ELR (cell line): ENCODE measurements at places on chromosomes 1 and 21.

DNA sequence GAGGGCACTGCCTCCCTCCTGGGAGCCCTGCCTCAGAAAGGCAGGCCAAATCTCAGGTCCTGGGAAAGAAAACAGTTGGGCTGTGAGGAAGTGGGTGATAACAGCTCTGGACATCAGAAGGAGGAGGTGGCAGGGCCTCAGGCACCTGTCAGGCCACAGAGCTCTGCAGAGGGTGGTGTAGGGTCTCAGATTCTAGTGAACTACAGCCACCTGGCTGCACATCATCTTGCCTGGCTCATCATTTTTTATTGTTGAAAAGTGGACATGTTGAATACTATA, 15.3 kb upstream of the ZNF678 start:
- no peak for DNase-seq

DNA sequence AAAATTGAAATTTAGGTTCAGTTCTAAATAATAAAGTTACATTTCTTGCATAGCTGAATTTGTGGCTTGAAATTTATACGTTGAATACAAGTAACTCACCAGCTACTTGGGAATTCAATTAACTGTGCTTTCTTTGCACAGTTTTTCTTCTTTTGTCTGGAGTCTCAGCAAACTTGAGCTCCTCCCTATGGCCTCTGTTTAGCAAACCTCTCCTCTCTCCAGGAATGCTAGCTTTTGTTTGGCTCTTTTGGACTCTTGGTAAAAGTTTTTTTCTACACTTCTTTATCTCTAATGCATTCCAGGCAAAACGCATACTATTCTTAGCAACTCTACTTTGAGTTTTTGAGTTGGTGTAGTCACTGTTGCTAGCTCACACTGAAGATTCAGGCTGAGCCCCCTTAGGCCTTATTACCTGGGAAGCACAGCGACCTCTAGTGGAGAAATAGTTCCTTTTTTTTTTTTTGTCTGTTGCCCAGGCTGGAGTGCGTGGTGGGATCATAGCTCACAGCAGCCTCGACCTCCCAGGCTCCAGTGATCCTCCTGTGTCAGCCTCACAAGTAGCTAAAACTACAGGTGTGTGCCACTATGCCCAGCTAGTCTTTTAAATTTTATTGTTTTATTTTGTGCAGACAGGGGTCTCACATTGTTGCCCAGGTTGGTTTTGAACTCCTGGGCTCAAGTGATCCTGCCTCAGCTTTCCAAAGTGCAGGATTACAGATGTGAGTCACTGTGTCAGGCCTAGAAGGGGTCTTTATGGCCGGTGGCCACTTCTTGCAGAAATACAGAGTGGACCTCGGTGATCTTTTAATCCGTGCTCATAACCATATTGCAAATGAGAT, 61.7 kb downstream of the CASQ2 start:
- peak; percentile 70 for DNase-seq

DNA sequence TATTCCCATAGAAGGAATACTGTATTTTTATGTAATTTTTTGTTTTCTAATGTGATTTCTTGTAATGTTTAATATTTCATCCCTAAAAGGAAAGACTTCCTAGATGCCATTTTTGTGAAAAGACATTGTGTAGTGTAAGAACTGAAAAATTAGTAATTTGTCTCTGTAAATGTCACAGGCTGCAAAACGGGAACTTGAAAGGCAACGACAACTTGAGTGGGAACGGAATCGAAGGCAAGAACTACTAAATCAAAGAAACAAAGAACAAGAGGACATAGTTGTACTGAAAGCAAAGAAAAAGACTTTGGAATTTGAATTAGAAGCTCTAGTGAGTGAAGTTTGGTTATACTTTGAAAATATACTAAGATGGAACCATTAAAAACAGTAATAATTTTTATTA, 132.2 kb downstream of the ITSN1 start:
- DNase-seq, result no peak

GRCh38 chr1:246681900-246682895, 42.0 kb upstream of the SCCPDH start:
- DNase-seq, result no peak

DNA sequence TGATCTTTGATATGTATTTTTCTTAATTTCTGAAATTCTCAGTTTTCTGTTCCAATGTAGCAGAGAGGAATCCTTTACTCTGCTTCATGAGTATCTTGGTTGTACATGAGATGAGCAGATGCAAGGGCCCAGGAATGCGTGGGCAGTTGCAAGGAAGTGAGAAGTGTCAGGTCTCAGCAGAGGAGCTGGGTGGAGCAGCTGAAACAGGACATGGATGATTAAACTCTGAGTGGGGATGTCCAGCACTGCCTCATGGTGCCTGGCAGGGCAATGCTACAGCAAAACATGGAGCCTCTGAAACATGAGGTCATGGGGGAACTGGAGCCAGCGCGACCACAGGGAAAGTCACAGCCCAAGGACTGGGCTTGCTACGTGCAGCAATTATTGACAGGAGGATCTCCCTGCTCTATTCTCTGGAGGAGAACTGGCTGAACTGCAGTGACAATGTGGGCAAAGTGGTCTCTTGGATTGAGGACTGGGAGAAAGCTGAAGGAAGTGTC, 48.4 kb downstream of the COLGALT2 start:
- DNase-seq, result peak; percentile 90

DNA sequence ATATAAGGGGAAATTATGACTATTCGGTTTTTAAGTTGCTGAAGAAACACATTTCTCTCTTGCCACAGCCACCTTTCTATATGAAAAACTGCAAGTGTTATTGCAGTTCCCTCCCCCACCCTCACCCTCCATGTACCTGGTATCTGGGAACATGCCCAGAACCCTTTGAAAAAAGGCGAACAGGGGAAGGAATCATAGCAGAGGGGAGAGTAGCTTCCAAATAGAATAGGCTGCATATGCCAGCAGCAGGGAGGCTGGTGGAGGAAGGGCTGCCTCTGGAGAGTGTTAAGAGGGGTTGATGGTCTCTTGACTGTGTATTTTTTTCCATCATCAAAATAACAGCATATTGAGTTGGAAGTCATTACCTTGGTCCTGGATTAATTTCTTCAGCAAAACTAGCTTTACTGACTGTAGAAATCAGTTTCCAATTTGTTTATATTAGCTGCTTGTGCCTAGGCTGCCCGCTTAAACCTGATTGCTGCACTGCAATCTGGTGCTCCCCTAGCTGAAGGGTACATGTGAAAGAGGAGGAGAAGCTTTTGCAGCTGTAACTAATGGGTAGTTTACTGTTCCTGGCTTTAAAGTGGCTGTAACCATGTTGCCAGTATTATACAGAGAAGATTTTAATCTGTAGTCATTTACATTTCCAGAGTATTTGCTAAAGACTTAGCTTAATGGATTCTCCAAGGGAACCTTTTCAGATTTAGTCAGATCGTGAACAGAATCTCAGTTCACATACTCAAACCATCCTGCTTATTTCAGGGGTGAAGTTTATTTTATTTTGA, 22.7 kb downstream of the AHCYL1 start:
- no peak for DNase-seq

GRCh38 chr21:39882151-39882838, 15.1 kb downstream of the PCP4 start:
- DNase-seq, result no peak

- no peak for DNase-seq
Observed at GRCh38 chr1:53075761-53076163, 13.7 kb downstream of the PODN start.
